NCI-H1048 (cell line): ENCODE measurements at places on chromosomes 4 and X.

- DNase-seq = no peak
Observed at GRCh38 chrX:41122664-41123257, 37.5 kb downstream of the USP9X start.

DNA sequence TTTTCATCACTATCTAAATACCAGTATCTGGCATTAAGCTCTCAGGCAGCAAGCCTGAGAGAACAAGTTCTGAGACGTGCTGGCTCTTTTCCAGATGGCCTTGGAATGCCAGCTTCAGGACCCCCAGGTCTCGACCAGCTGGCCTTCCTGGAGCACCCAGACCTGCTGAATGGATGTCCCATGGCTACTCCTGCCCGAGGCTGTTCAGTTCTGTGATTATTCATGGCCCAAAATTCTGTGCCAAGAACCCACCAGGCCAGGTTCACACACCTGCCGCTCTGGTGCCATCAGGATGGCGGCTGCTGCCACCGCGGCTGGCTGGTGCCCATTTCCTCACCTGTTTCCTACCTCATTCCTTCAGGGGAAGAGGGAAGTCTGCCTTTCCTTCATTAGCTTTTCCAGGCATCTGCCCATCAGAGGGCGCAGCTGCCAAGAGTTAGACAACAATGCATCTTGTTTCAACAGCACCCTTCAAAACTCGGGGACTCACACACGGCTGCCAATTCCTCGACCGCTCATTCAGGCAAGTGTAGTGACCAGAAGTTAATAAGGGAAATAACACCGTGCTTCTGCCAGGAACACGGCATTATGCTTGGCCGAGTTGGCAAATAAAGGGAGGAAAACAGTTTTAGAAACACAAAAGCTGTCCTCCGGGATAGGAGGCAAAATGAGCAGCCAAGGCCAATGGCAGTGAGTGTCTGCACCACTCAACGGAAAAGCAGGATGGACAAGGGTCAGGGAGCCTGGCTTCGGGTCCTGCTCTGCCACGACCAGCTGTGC is 173.8 kb downstream of the NSUN7 start:
- no peak for DNase-seq

DNA sequence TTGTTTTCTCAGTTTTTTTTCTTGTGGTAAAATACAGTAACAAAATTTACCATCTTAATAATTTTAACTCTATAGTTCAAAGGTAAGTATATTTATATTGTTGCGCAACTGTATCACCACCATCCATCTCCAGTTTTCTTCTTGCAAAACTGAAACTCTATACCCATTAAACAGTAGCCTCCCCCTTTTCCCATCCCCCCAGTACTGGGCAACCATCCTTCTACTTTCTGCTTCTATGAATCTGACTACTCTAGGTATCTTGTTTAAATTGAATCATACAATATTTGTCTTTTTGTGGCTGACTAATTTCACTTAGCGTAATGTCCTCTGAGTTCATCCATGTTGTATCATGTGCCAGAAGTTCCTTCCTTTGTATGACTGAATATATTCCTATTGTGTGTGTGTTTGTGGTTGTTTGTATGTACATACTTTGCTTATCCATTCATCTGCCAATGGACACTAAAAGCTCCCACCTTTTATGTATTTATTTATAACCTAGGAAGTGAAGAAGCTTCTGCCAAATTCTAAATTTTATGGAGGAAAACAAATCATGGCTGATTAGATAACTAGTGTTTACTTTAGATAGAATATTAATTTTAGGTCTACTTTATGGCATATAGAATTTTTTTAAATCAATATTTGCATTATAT is 10.0 kb downstream of the ABHD18 start:
- DNase-seq = no peak

GRCh38 chrX:136130931-136131833 is 16.2 kb upstream of the FHL1 start:
- DNase-seq = no peak

GRCh38 chr4:26522478-26522877 is 32.2 kb upstream of the CCKAR start:
- no peak for DNase-seq

DNA sequence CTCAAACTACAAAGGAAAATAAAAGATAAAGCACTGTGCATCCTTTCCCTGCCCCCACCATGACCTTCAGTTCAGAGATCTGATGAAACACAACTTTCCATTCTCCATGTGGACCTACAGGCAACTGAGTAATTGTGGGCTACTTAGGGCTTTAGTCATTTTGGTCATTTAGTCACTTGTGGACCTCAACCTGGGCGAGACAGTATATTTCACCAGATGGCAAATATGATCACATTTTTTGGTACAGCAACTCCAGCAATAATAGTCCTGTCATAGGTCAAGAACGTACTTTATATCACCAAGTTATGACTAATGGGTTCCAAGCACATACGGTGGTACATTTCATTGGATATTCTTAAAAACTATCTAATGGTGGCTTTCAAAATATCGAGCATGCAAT is 141.2 kb downstream of the PDGFC start:
- no peak for DNase-seq

DNA sequence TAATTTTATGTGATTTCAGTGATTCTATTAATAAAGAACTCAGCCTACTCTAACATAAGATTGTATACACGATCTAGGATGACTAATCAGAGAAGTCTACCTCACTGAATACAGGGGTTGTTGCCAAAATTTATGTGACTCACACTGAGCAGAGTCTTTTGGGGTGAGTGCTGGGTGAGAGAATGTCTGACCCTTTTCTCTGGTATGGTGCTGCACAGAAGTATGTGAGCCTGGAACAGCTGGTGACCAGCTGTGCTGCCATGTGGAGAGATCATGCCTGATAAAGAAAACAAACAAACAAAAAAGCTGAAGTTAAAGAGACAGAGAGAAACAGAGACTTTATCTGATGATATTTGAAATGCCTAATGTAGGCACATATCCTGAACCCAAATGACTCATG is 618.1 kb upstream of the GRIA3 start:
- DNase-seq = no peak

DNA sequence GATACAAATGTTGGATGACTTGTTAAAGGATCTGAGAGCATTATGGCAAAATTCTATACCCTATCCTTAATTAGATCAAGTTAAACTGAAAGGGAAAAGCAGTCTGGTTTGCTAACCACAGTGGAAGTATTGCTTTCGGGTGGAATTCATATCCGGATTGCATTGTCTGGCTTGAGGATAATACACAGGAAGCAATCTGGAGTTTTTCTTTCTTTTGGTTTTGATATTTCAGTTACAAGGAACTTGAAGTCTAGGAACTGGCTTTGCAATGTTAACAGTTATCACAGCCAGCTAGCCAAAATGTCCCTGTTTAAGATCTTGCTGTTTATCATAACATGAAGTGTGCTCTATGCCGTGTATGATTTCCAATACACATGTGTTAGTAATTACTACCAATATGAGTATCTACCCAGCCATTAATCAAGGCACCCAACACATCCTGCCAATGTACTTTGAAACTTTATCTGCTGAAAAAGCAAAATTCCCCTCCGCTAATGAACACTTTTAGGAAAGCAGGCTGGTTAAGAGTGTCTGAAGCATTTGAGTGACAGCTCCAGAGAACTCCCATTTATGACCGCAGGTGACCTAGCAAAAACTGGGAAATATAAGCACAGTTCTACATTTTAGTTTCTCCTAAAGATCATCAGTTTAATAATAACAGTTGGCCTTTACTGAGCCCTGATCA is 146.4 kb downstream of the PALLD start:
- DNase-seq = no peak

- no peak for DNase-seq
Observed at GRCh38 chr4:137394018-137394417, 138.3 kb downstream of the PCDH18 start.

GRCh38 chr4:54146139-54146538 is 46.2 kb downstream of the GSX2 start:
- no peak for DNase-seq

- peak; percentile 2 for DNase-seq
Observed at GRCh38 chr4:173288296-173288695, 45.9 kb downstream of the HMGB2 start.

- no peak for DNase-seq
Observed at GRCh38 chr4:37279894-37280592, 35.5 kb downstream of the NWD2 start.

GRCh38 chr4:26958925-26959653 is 98.4 kb downstream of the STIM2 start:
- DNase-seq = no peak

- DNase-seq = no peak
Observed at GRCh38 chrX:3262901-3263300, 83.6 kb downstream of the MXRA5 start.

GRCh38 chr4:78057135-78057599 is at the start of gene FRAS1:
Gene FRAS1 (plus strand): TSS chr4:78057323. CDS start chr4:78058010, 687 bp downstream.
- DNase-seq = no peak

DNA sequence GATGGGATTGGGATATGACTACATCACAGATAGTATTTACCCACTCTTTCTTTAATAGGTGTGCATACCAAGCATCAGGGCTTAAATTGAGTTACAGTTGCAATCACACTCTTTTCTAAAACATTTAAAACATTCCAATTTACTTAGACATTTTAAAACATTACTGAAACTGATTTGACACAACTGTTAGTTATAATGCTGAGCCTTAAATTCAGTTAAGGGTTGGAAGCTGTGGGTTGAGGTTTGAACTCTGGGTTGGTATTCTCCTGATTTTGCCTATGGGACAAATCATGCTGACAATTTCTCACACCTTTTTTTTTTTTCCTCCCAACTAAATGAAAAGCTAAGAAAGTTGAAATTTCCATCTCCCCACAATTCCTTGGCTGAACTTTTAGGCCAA is 16.3 kb downstream of the SLIT2 start:
- no peak for DNase-seq

DNA sequence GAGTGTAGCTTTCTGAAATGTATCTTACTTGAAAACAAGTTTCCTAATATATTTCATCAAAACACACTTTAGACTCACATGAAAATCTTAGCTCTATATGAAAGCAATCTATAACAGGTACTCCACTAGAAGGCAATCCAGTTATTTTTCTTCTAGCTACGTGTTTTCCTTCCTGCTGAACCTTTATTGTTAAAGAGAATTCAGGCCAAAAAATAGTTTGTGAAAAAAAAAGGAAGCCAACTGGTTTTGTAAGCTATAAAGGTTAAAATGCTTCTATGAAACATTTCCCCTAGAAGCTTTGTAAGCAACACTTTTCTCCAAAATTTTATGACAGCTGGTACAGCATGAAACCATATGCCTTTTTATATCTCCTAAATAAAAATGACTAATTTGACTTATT is 304.7 kb upstream of the DIAPH2 start:
- no peak for DNase-seq

GRCh38 chr4:5756271-5756670 is 45.3 kb downstream of the EVC start:
- DNase-seq = no peak

DNA sequence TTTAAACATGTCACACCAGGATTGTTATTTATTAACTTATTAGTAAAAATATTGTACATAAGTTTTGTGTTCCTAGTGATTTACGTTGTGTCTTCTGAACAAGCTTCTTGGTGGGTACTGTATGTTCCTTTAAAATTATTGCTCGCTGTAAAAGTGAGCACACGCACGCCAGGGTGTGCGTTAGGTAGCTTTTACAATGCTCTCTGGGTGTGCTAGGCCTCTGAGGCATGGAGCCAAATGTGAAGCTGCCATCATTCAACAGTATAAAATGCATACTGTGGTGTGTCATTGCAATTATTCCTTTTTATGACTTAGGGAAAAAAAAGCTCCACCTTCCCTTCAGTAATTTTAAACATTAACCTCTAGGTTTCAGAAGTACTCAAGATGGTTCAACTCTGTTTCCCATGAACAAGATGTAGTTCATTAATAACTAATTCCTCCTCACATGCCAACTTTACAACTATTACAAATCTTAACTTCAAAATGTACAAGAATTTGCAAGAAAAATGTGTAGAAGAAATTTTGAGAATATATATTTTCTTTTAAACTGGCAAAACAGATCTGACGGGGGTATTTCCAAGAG is 42.4 kb downstream of the ATOH1 start:
- no peak for DNase-seq

- DNase-seq = no peak
Observed at GRCh38 chr4:56426273-56426672, 9.1 kb downstream of the PPAT start.

DNA sequence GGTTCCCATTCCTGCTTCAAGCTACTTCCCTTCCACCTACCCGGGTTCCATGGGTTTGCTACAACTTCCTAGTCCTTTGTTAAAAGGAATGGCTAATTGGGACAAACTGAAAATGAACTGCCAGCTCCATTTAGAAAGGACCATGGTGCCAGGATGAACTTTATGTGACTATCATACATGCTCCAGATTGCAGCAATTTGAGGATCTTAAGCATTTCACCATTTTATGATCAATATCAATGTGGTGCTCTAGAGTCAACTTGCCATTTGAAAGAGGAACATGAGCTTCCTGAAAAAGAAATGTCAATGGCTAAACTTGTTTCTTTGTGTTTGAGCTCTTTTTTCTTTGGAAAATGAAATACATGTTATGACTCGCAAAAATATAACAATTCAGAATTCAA is 92.7 kb upstream of the IL15 start:
- DNase-seq = no peak

GRCh38 chr4:56575820-56576429 is 70.3 kb downstream of the ARL9 start:
- no peak for DNase-seq

- no peak for DNase-seq
Observed at GRCh38 chrX:17635231-17635630, 102.1 kb upstream of the SCML1 start.

- no peak for DNase-seq
Observed at GRCh38 chr4:106297245-106298035, 18.6 kb downstream of the TBCK start.

DNA sequence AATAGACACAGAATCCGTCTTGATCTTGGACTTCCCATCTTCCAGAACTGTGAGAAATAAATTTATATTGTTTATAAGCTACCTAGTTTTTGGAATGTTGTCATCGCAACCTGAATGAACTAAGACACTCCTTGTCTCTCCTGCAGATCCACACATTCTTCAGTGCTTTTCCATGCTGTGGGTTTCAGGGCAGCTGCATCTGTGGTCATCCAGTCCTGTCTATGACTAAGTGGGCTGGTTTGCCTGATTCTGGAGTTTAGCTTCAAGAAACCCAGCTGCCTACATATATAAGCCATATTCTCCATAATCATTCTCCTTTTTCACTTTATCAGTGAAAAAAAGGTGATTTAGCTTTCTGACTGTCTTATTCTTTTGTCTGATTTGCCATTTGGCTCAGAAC is 170.3 kb upstream of the KIT start:
- no peak for DNase-seq
